ENCODE measurements at places on chromosomes 12 and 14.
A peak's percentile ranks its signal among the peaks of the same experiment; 100 is the strongest.

DNA sequence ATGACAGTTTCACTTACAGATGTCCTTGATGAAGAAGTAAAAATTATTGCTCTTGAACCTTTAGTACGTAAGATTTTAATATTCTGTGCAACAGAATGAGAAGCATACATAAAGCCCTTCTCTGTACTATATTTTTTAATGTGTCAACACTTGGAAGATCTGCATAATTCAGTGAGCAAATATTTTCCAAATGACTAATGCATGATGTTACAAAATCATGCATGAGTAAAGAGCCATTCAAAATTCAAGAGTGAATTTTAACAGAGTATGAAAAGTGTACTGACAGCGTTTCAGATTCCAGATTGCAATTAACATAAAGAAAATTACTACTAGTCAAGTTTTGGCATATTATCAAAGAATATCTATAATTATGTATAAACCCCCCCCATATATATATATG lies 101.4 kb upstream of the BBS10 start:
- DNase-seq = no peak

DNA sequence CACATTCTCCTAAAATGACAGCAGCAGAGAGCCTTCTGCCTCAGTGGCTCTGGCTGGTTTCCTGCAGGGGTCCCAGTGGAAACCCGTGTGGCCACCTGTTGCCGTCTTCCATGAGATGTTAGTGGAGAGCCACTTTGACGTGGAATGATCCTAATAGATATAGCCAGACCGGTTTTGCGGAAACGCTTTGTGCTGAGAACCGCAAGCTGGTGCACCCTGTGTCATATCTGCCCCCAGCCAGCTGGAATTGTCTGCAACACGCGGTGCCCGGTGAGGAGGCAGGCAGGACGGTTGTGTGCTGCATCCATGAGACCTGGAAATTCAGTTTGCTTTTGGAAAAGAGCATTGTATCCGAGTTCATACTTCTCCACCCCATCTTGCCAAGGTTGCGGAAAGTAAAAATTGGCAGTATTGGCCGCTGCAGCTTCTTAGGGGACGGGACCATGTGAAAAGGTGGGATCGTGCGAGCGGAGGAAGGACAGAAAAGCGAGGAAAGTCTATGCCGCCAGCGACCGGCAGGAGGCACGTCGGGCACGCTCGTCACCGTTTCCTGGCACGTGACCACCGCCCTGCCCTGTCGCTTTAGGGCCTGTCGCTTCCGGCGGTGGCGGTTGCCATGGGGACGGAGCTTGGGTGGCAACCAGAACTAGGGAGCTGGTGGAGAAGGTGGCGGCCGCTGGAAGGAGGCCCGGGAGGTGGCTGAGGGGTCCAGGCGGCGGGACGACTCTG lies at the start of gene CFAP251:
CFAP251 (plus strand) TSS at position 643 of the 729 bp plus-strand sequence. CDS start 2,714 bp downstream, outside the sequence.
- DNase-seq = peak; percentile 90

DNA sequence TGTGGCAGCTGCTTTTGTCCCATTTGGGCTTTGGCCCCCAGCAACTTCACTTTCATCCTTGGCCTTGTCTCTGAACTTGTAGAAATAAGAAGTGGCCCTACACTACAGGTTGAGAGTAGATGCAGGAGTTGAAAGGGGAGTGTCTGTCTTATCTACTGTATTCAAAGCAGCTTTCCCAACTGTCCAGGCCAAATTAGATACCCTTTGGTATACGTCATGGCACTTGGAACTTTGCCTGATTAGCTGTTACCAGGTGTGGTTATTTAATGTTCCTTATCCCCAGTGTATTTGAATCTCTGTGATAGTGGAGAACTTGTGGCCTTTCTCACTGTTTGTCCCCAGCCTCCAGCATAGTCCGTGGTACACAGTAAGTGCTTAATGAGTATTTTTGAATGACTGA lies 33.5 kb downstream of the SUDS3 start:
- no peak for DNase-seq

- no peak for DNase-seq
Observed at GRCh38 chr14:32565256-32565655, 236.2 kb downstream of the AKAP6 start.

DNA sequence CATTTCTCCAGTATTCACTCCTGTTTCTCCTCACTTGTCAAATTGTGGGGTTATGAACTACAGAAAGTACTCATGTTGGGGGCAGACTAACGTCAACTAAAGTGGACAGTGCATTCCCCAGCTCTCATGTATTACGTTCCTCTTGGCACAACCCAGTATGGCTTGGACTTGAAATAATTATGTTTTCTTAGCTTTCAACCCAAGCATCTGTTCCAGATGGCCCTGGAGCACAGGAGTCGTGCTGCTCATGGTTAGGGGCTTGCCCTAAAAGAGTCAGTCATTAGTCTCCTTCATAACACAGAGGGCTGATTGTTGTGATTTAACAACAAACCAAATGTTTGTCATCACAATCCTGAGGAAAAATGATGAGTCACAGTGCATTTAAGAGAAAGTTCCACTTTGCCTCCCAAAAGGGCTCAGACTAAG lies 154.4 kb downstream of the RPAP3 start:
- DNase-seq = no peak

DNA sequence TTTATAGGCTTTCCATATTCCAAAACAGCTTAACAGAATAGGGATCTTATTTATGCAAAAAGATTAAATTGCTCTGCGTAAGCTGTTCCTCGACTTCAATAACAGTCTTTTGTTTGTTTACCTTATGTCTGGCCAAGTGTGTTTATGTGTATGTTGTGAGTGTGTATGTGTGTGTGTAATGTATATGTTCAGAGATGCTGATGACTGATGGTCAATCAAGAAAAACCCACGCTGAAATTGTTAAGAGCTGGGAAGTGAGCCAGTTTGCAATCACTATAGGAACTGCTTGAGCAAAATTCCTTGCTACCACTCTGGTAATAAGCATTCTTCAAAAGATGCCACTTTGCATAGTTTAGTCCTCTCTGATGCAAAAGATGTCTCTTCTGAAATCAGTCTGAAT lies 59.6 kb downstream of the PRKD1 start:
- peak; percentile 38 for DNase-seq

DNA sequence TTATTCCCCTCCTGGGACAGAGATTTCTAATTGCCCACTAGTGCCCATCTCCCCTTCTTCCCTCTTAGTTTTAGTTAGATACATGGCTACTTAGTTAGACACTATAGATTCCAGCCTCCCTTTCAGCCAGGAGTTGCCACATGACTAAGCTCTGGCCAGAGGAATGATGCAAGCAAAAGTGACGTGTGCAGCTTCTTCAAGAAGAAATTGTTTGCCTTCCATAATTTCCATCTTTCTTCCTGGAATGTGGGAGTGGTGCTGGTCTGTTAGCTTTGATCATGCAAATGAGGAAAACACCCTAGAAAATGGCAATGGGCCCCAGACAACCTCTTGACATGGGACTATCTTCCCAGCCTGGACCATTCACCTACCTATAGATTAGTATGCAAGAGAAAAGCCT lies 21.4 kb downstream of the CCDC177 start:
- no peak for DNase-seq

GRCh38 chr14:35046048-35046750 lies at the start of gene FAM177A1:
TSS of gene FAM177A1 (plus strand) at chr14:35046272. CDS start at chr14:35046464, 192 bp downstream.
- DNase-seq = peak; percentile 98

DNA sequence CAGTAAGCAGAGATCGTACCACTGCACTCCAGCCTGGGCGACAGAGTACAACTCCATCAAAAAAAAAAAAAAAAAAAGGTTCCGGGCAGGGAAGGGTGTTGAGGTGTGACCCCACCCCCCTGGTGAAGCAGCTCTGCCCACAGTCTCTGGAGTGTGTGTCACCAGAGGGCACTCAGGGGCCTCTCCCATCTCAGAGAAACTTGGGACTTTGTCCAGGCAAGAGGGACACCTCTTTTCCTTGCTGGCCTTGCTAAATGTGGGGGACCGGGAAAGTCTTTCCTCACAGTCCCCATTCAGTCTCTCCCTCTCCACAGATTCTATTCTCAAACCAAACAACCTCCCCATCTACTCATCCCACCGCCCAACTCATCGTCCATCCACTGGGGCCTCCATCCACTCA lies 43.6 kb downstream of the RFLNA start:
- DNase-seq = no peak

GRCh38 chr14:41285186-41285748 lies 321.4 kb upstream of the LRFN5 start:
- peak; percentile 4 for DNase-seq

DNA sequence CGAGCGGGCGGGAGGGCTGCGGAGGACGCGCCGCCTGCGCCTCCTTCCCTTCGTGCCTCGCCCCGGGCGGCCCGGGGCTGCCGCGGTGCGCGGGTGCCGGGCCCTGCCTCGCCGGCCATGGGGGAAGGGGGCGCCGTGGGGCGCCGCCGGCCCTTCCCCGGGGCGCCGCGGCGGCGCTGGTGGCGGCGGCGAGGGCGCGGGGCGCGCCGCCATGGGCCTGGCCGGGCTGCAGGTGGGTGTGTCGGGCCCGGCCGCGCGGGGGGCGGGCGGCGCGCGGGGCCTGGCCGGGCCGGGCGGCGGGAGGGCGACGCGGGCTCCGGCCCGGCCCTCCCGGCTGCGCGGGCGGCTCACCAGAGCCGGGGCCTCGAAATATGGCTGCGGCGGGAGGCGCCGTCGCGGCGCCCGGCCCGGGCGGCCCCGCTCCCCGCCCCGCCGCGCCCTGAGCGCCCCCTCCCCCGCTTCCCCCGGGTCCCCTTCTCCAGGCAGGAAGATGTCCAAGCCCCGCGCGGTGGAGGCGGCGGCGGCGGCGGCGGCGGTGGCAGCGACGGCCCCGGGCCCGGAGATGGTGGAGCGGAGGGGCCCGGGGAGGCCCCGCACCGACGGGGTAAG lies 5.1 kb downstream of the KMT5A start:
- DNase-seq = no peak

DNA sequence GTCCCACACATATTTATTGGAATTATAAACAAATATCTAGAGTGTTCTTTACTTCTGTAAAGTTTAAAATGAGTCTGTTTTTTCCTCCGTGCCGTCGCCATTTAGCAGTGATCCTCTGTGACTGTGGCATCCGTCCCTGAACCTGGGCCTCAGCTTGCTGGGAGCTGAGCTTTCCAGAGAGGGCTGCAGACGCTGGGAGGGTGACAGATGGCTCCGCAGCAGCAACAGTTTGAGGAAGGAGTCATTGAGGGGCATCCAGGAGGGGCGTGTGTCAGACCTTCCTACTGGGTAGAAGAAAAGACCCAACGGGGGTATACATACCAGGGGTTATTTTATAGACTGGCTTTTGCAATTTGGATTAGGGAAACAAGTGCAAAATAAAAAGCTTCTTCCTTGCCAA lies 47.9 kb downstream of the NEUROD4 start:
- no peak for DNase-seq

DNA sequence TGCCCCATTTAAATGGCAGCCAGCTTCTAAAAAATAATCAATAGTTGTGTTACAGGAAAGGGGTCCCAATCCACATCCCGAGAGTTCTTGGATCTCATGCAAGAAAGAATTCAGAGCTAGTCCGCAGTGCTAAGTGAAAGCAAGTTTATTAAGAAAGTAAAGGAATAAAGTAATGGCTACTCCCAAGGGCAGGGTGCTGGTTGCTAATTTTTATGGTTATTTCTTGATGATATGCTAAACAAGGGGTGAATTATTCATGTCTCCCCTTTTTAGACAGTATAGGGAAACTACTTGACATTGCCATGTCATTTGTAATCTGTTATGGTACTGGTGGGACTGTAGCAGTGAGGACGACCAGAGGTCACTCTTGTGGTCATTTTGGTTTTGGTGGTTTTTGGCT lies 591.3 kb downstream of the LRFN5 start:
- no peak for DNase-seq

DNA sequence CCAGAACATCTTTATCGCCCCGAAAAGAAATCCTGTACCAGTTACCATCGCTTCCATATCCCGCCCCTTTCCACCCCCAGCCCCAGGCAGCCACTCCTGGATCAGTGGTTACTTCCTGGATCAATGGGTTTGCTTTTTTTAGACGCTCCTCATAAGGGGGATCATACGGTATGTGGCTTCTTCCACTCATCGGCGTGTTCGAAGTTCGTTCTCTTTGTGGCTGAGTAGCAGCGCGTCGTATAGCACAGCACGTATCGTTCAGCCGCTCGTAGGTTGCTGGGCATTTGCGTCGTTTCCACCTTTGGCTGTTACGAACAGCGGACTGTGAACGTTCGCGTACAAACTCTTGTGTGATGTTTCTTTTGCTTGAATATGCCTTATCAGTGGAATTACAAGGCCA lies 1.8 kb downstream of the NOC4L start:
- DNase-seq = no peak

GRCh38 chr12:49227713-49228112 lies 37.2 kb upstream of the TUBA1C start:
- no peak for DNase-seq

GRCh38 chr12:84136862-84137367 lies 775.7 kb downstream of the SLC6A15 start:
- no peak for DNase-seq

DNA sequence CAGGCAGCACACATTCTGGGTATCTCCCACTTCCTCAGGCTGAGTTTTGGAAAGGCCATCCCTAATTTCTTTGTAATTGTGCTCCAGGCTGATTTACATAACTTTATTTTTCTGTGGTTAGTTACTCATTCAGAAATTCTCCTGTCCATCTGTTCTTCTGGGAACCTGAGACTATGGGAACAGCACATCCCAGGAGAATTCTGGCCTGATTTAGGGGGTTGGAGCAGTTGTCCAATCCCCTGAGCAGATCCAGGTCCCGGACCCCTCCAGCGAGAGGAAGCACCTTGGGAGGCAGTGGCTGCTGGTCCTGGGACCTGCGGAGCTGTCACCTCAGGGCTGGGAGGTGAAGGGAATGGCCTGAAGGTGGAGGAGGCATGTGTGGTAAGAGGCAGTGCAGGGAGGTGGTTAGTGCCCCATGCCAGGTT lies 40.4 kb downstream of the TSPAN9 start:
- DNase-seq = no peak

GRCh38 chr12:113823016-113823415 lies 143.1 kb downstream of the RBM19 start:
- DNase-seq = no peak

DNA sequence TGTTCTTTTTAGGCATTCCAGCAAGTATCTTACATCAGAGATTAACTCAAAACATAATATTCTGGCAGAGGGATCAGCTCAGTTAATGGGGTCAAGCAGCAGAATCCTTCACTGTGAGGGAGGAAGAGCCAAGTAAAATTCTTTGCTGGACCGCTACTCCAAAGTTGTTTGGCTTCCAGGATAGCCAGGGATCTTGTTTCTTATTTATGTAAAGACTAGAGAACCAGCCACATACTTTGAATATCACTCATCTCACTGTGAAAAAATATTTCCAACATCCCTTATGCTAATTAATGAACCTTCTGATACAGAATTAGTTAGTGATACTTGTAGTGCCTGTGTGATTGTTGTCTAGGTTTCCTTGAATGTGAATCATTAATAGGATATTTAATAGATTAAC lies 94.2 kb downstream of the PLEKHA5 start:
- no peak for DNase-seq
